ENCODE measurements at places on chromosomes 5 and 9.

- DNase-seq = no peak
Measured at GRCh38 chr9:84385386-84386040, 45.0 kb upstream of the SLC28A3 start.

DNA sequence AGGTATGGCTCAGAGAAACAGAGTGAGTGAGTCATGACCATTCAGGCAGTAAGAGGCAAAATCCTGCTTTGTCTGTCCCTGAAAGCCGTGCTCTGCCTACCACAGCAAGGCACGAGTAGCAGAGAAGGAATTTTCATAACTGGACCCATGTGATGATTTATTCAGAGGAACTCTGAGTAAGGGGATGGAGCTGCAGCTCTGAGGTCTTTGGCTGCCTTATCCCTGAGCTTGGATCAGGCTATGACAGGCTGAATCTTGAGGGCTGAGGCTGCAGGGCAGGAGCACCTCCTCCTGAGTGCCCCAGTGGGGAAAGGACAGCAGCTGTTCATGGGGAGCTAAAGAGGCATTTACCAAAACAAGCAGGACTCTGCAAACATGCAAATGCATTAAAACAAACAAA is 183.4 kb downstream of the PAPPA start:
- DNase-seq = no peak

- no peak for DNase-seq
Measured at GRCh38 chr9:89542401-89543021, 44.6 kb upstream of the SEMA4D start.

GRCh38 chr5:74192606-74193299 is 447.8 kb downstream of the ENC1 start:
- no peak for DNase-seq

DNA sequence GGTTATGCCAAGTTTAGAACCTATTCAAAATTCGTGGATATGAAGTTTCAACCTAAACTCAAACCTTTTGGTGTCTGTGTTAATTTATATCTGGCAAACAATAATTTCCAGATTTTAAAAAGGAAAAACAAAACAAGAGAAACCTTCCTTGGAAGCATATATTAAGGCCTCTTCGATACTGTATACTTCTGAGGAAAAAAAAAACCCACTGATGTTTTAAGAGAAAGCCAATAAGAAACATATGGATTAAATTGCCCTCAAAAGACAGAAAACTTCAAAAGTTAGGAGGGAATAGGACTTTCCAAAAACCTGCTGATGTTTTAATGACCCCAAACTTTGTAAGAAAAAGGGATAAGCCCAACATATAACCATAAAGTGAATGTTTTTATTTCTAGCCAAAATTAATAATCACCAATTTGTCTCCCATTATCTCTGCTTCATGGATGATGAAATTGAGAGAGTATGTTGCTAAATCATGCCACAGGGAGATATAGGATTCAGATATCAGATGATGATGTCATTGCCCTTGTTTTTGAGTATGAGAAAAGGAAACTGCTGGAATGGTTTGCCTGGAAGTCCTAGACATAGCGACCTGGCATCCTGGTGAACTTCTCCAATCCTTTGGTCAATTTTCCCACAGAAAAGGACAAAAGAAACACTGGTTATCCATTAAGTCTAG is 423.9 kb downstream of the DMRT2 start:
- no peak for DNase-seq

GRCh38 chr9:126151031-126151685 is 175.5 kb upstream of the MVB12B start:
- no peak for DNase-seq

DNA sequence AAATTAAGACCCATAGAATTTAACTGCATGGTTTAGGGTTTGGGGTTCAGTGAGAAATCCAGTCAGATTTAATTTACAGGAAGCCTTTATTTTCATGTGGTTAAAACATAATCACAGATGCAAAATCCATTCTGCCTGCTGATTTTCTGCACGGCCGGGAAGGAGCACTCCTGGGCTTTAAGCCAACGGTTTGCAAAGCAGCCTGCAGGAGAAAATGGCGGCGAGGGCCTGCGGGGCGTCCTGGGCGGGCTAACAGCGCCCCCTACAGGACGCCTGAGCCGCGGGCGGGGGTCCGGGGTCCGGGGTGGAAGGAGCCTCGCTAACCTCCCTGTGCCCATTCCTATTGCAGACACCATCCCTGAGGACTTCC is 47.6 kb downstream of the THBS4 start:
- peak; percentile 84 for DNase-seq

DNA sequence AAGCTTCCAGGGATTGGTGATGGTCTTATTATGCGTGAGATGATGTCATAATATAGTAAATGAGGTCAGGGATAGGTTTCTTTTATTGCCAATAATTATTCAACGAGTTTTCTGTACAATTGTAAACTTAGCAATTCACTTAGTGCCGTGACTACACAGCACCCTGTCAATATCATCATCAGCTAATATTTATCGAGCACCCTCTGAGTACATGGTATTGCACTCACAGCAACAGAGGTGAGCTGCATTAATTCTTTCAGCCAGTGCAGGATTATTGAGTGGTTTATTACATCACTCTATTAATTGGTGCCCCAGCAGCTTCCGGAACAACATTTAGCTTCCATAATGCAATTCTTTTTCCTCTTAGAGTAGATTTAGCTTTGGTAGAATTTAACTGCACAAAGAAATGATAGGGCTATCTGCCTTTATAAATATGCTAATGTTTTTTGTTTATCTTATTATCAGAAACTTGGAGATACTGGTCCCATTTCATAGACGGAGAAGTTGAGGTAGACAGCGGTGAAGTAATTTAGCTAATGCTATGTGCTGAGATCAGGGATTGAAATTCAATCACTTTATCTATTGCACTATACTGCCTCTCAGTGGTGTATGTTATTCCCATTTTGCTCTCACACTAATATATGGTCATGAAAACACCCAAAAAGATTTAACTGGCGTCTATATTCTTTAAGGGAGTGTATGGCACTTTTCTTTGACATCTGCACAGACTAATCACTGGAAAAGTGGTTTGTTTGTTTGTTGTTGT is 726.1 kb upstream of the WWC1 start:
- DNase-seq = peak; percentile 12

- DNase-seq = no peak
Measured at GRCh38 chr5:121152411-121152810, 688.3 kb downstream of the PRR16 start.

GRCh38 chr5:112846556-112846955 is 14.5 kb upstream of the SRP19 start:
- DNase-seq = no peak

DNA sequence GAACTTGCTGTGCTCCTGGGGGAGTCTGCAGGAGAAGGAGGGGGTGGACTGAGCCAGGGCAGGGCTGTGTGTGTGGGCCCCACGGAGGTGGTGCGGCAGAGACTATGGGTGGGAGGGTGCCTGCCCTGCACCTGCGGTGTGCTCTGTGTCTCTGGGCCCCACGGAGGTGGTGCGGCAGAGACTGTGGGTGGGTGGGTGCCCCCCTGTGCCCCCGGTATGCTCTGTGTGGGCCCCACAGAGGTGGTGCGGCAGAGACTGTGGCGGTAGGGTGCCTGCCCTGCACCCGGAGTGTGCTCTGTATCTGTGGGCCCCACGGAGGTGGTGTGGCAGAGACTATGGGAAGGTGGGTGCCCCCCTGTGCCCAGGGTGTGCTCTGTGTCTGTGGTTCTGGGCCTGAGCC is 103.7 kb downstream of the EHMT1 start:
- no peak for DNase-seq

- DNase-seq = no peak
Measured at GRCh38 chr5:33978306-33978705, 6.2 kb downstream of the SLC45A2 start.

GRCh38 chr9:38687389-38687842 is 32.5 kb downstream of the FAM240B start:
- DNase-seq = peak; percentile 24

GRCh38 chr5:141840280-141840812 is 37.9 kb downstream of the PCDH1 start:
- no peak for DNase-seq

DNA sequence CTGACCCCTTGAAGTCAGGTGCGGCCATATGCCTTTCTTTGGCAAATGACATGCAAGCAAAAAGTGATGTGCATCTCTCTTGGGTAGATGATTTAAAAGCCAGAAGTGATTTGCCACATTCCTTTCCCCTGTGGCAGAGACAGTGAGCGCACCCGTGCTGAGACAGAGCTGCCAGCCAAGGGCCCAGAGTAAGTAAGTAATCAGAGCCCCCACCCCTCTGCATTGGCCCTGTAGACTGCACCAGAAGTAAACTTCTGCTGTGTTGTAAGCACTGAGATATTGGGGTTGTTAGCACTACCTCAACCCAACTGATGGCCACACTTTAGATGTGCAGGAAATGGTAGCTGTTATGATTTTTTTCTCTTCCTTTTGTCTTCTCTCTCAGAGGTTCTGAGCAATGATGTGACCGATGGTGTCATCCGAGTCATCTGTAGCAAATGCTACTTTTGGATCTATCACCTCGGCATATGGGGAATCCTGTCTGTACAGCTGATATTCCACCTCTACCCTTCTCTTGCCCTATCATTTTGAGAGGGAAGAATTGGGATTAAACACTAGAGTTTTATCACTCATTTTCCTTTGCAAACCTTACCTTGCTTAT is 58.0 kb downstream of the DOCK2 start:
- DNase-seq = no peak

GRCh38 chr5:135219868-135220267 is 179.2 kb downstream of the MACROH2A1 start:
- DNase-seq = no peak

- DNase-seq = no peak
Measured at GRCh38 chr5:17174965-17175364, 42.5 kb upstream of the BASP1 start.

DNA sequence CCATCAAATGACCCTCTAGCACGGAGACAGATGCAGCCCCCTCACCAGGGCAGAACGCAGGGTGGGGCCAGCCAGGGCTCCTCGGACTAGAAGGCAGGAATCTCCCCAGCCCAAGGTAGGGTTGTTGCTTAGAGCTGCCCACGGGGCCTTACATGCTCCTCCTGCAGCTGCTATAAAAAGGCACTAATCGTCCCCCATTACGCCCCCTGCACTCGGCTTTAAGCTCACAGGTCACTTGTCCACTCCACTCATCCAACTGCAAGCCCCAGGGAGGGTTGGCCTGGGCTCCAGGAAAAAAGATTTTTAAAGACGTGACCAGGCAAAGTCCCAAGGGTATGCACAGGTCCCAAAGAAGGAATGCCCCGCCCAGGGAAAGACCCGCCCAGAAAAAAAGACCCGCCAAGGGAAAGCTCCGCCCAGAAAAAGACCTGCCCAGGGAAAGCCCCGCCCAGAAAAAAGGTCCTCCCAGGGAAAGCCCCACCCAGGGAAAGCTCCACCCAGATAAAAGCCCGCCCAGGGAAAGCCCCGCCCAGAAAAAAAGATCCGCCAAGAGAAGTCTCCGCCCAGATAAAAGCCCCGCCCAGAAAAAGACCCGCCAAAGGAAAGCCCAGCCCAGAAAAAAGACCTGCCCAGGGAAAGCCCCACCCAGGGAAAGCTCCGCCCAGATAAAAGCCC is 11.1 kb downstream of the GRIN1 start:
- no peak for DNase-seq

DNA sequence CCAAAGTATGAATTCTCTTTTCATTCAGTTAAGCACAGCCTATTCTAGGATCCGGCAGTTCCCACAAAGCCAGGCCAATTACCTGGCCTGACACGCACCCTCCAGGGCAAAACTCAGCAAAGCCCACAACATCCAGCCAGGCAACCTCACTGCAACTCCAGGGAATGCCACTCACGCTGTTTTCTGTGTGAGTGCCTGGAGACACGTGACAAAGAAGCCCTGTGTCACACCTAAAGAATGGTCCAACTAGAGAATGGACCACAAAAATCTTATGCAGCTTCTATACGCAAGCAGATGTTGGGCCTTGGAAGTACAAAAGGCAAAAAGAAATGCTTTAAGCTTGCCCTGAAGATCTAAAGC is 20.2 kb downstream of the RETREG1 start:
- no peak for DNase-seq

DNA sequence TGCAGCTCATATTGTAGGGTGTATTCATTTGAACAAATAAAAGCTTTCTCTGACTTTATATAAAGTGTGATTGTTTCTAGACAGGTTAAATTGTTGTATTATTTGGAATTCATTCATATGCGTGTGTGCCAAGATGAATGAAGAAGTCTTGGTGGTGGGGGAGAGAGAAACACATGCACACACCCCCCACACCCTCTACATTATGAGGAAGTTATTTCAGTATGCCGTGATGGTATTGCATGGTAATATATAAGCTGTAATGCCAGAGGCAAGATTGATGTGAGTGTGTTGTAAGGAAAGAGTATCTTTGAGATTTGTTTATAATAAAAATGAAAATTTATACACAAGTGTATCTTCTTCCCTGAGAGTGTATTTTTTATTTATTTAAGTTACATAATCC is 71.0 kb downstream of the IPO11 start:
- peak; percentile 58 for DNase-seq

GRCh38 chr5:60883229-60883628 is 39.2 kb upstream of the ELOVL7 start:
- DNase-seq = peak; percentile 70

DNA sequence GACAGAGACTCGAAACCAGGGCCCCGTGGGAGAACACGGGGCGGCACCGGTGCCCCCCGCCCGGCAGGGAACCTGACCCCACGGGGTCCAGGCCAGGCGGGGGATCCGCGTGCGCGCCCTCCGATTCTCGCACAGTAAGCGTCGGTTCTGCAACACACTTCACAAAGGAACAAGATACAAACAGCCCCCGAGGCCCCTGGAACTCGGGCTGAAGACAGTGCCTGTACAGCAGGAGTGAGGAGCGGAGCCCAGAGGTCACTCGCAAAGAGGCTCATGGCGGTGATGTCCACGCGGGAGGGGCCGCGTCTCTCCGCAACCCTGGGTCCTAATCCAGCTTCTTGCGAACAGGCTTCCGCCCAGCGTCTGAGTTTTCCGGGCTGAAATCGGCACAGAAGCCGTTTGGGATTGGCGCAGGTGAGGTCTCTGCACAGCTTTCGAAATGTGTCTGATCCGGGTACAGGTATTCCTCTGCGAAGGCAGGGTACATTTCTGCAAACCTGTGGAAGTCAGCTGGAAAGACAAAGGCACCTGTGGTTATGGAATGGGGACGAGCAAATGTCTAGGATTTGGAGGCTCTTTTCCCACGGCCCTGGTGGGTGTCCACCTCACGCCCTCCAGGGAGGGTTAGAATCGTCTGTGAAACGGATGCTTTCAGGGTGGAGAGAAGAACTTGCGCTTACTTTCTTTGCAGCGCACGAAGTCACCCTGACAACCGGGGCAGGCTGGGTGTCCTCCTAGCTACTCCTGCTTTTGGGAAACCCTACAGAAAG is 18.3 kb upstream of the SLC6A3 start:
- no peak for DNase-seq

DNA sequence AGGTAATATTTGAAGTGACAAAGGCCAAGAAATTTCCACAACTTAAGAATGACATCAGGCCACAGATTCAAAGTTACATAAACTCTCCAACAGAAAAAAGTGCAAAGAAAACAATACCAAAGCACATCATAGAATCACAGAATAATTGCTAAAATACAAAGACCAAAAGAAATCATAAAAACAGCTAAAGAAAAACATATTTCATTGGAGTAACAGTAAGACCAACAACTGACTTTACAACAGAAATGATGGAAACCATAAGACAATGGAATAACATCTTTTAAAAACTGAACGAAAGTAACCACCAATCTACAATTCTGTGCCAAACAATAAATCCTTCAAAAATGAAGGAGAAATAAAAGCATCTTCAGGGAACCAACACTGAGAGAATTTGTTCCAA is 38.3 kb downstream of the ZDHHC21 start:
- DNase-seq = peak; percentile 23
